Astrocyte (in vitro differentiated cells and primary cell): ENCODE measurements at places on chromosomes 16 and 17.
A peak's percentile ranks its signal among the peaks of the same experiment; 100 is the strongest.

DNA sequence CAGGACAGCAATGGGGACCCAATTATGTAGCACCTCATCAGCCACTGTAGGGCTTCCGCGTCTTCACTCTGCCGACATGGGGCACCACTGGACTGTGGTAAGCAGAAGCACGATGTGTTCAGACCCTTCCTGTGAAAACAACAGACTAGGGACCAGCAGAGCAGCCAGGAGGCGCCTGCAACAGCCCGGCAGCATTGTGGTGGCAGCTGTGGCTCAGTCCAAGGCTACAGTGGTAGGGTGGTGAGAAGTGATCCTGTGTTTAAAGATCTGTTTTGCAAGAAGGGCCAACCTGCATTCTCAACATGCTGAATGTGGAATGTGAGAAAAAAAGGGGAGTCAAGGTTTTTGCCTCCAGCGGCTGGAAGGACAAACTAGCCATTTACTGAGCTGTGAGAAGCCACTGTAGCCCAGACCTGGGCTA, 80.8 kb downstream of the GAS7 start:
- no peak for DNase-seq

- no peak for DNase-seq
These were observed 7.7 kb downstream of the NDUFAF8 start for GRCh38 chr17:81246679-81247338.

GRCh38 chr17:80586846-80587228, 42.2 kb downstream of the RPTOR start:
- no peak for DNase-seq

DNA sequence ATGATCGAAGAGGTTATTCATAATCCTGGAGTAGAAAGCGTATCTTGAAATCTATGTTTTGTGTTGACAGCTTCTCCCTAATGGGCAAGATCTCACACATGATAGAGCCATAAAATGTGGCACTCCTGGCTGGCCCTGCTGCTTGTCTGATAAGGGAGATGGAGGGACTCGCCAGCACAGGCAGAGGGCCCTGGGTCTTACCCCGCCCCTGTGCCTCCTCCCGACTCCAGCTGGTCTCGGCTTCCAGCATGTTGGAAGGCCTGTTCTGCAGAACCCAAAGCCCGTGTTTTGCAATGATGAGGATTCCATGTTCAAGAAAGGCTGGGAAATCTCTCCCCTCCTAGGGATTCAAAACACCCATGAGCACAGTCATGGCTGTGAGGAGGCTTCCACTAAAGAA, 106.7 kb upstream of the SDK2 start:
- no peak for DNase-seq

- DNase-seq = peak; percentile 3
These were observed 41.5 kb upstream of the CDH5 start for GRCh38 chr16:66324815-66325515.

GRCh38 chr16:22188595-22189442, 17.3 kb upstream of the EEF2K start:
- DNase-seq = peak; percentile 82

DNA sequence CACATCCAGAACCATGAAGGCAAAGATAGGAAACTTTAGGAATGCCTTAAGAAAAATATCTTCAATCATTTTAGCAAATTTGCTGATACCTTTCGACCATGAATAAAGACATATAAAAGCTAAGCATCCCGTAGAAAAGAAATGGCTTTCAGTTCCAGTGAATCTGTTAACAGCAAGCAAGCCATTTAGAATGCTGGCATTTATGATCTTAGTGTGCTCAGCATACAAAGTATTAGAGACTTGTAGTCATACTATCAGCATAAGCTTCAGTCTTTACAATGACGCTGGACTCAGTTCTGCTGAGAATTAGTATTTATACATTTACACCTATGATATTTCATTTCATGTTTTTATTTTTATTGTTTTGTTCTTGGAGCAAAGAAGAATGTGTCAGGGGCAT, 38.7 kb downstream of the VAT1L start:
- DNase-seq = no peak

GRCh38 chr16:26795184-26795583, 271.5 kb upstream of the C16orf82 start:
- DNase-seq = no peak

- DNase-seq = no peak
These were observed 7.4 kb downstream of the MPG start for GRCh38 chr16:85407-85782.

DNA sequence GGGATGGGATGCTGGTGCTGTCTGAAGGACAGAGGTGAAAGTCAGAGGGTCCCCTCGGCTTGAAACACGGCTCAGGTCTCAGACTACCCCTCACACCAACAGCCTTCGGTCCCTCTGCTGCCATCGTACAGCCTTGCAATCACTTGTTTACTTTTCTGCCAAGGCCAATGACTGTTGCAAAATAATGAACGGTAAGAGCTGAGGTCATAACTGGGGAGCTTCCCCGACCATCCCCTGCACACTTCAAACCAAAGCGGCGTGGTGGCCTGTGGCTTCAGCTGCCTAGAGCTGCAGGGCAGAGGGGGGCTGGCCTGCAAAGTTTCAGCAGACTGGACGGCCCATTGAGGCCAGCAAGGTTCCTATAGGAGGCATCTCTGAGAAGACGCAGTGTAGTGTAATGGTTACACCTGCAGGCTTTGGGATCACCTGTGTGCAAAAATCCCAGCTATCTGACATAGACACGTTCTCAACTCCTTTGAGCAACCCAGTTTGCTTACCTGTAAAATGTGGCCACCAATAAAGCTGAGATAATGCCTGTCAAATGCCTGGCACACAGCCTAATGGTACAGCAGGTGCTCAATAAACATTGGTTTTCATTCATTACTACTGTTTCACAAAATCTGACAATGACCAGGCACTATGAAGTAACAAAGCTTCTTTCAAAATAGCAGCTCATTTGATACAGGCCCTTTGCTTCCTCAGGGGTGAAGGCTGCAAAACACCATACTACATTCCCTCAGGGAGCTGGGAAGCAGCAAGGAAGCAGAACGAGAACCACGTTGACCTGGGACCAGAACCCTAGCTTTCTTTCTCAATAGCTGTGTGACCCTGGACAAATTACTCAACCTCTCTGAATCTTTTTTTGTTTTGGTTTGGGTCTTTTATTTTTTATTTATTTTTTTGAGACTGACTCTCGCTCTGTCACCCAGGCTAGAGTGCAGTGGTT, 5.0 kb downstream of the PAM16 start:
- no peak for DNase-seq

- peak; percentile 50 for DNase-seq
These were observed 725 bp upstream of the SPHK1 start for GRCh38 chr17:76383546-76384221.

DNA sequence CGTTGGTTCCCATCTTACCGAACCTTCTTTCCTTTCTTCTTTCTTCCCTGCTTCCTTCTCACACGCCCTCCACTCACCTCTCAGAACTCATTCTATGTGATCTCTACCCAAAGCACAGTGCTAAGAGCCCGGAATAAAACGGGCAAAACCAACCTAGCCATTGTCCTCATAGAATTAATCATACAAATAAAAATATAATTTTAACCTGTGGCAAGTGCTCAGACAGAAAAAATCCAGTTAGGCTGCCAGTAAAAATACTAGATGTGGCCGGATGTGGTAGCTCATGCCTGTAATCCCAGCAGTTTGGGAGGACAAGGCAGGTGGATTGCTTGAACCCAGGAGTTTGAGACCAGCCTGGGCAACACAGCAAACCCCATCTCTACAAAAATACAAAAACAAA, 27.0 kb downstream of the BMERB1 start:
- peak; percentile 60 for DNase-seq

- DNase-seq = peak; percentile 83
These were observed 258.6 kb downstream of the CBLN1 start for GRCh38 chr16:49023050-49023449.

DNA sequence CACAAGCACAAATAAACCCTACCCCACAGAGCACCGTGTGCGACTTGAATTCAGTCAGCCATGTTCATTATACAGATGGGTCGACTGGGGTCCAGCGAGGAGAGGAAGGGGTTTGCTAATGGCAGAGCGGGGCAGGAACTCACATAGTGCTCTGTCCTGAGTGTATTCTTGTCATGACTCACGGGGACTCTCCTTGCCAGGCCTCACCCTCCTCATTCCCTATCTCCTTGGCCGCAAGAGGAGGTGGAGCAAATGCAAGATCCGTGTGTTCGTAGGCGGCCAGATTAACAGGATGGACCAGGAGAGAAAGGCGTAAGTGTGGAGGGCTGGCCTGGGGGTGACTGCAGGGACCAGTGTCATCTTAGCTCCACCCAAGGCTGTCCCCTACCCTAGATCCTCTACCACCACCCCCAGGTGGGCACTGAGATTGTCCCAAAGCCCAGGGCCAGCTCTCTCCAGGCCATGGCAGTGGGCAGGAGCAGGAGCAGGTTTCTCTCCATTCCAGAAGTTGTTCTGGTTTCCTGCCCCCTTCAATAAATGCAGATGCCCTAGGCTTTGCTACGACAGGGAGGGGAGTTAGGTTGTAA, 29.4 kb downstream of the SLC12A3 start:
- DNase-seq = no peak

DNA sequence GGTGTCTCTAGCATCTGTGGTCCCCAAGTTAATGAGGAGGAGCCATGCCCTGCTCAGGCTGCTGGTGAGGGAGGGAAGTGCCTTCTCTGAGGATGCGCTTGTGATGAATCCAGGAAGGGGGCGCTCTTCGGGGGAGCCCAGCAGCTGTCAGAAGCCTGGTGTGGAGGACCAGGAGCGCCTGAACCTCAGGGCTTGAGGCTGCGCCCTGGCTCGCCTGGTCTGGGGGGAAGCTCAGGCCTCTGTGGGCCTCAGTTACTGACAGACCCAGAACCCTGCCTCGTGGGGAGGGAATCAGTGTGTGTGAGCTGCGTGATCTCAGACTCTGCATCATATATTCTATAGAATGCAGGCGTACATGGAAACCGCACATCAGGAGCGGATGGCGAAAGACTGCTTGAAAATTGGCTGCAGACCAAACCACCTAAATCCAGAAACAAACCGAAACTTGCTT, 126.1 kb downstream of the SEC14L1 start:
- no peak for DNase-seq

GRCh38 chr16:22312897-22313781, 15.9 kb downstream of the POLR3E start:
- DNase-seq = no peak

- DNase-seq = no peak
These were observed 252.7 kb downstream of the PMP22 start for GRCh38 chr17:15012351-15012980.

DNA sequence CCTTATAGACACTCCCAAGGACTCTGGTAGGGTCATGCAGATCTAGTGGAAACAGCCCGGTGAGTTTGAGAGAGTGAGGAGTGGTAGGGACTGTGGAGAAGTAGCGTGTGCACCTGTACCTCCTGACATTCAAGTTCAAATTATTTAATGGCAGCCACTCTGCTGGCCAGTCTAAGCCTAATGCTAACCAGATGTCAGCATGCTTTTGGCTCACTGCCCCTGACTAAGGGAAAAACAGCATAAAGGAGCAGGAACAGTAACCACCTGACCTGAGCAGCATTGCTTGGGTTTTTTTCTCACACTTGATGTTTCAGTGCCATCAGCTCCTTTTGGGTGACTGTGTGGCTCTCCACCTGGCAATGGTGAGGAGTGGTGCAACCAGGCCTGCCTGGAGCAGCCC, 23.8 kb upstream of the SLC12A3 start:
- no peak for DNase-seq

GRCh38 chr17:62064029-62064790, 868 bp downstream of the MED13 start:
- DNase-seq = peak; percentile 32

DNA sequence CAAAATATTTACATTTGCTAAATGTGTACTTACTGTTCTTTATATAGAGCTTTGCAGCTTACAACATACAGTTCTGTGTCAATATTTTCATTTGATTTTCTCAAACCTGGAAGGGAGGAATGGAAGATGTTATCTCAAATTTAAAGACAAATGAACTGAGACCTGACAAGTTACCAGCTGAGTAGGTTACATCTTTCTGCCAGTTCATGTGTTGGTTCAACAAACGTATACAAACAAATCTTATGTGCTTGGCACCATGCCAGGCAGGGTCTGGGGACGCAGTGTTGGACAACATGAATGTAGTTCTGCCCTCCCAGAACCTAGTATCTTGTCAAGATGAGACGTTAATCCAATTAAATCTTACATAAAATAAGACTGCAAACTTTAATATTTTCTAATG, 507.5 kb upstream of the HSBP1 start:
- DNase-seq = no peak

- no peak for DNase-seq
These were observed 9.3 kb downstream of the PRSS27 start for GRCh38 chr16:2710711-2711231.

DNA sequence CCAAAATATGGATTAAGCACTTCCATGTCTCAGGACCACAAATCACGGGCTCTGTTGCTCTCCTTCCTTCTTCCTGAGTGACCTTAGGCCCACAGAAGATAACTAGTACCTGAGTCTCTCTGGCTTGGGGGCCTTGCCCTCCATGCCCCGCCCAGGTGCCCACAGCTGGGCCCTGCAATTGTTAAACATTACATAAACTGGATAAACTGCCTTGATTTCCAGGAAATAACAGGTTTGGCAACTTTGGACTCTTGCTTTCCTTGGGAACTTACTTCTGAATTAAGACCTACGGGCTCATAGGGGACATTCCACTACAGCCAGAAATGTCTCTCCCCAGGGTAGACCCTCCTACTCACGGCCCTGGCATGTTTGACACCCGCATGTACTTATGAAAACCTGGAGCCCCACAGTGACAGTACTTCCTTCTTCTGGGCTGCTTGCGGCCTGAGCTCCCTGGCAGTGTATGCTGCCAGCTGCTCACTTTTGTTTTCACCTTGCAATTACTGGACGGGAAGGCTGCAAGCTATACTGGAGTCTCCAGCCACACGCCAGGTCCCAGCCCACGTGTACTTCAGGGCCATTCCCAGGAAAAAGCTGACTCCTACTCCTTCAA, 2.3 kb upstream of the UBALD2 start:
- peak; percentile 14 for DNase-seq

DNA sequence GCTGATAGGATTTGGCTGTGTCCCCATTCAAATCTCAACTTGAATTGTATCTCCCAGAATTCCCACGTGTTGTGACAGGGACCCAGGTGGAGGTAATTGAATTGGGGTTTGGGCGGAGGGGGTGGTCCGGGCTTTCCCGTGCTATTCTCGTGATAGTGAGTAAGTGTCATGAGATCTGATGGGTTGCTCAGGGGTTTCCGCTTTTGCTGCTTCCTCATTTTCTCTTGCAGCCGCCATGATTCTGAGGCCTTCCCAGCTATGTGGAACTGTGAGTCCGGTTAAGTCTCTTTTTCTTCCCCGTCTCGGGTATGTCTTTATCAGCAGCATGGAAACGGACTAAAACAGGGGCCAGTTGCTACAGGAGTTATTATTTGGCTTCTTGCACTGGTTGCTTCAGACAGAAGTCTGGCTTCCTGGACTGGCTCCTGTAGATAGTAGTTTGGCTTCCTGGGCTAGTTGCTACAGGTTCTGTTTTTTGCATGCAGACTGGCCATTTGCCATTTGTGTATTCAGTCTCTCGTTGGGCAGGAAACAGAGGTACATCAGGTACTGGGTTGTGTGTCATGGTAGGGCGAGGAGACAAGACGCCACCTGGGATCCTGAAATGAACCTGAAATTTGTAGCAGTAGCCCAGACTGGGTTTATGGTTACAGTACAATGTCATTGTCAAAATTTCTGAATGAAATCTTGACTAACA, 32.6 kb downstream of the CNTNAP4 start:
- DNase-seq = no peak

GRCh38 chr17:55416000-55416399, 5.6 kb downstream of the MMD start:
- DNase-seq = no peak

GRCh38 chr17:58693208-58693607, 806 bp downstream of the RAD51C start:
- peak; percentile 7 for DNase-seq

- no peak for DNase-seq
These were observed 1.3 kb downstream of the PLK1 start for GRCh38 chr16:23679986-23680336.

- DNase-seq = no peak
These were observed 124.0 kb downstream of the HIC1 start for GRCh38 chr17:2178798-2179501.
